ENCODE measurements at places on chromosomes 12 and 14. TPM values are rescaled to one million over a fixed set of nuclear protein-coding genes. Genes with fewer than 3 reads are reported as not detected.
A peak's percentile ranks its signal among the peaks of the same experiment; 100 is the strongest.

GRCh38 chr12:130573235-130573634 lies 142.9 kb downstream of the RIMBP2 start:
- no peaks in the 10 kb centered on the region for H3K4me1 ChIP-seq
- no peaks in the 10 kb centered on the region for H3K27me3 ChIP-seq
- H3K36me3 ChIP-seq, result no peaks in the 10 kb centered on the region
- no peak overlapping the region for H3K27ac ChIP-seq
- no peak overlapping the region for H3K4me3 ChIP-seq

GRCh38 chr12:22284871-22285270 lies 49.6 kb downstream of the ST8SIA1 start:
- peaks cover 9% of the 10 kb centered on the region for H3K4me1 ChIP-seq
- no peak overlapping the region for H3K4me3 ChIP-seq
- DNase-seq, result no peak

- H3K36me3 ChIP-seq, result no peaks in the 10 kb centered on the region
- H3K4me1 ChIP-seq, result peaks cover 39% of the 10 kb centered on the region
- no peaks in the 10 kb centered on the region for H3K27me3 ChIP-seq
- peak; percentile 83 for DNase-seq
- H3K27ac ChIP-seq, result peak overlapping the region; percentile 99
These were observed 3.6 kb downstream of the TNS2 start for GRCh38 chr12:53053218-53054111.

GRCh38 chr14:75361751-75362433 lies 65.9 kb upstream of the JDP2 start:
- no peaks in the 10 kb centered on the region for H3K36me3 ChIP-seq
- H3K4me1 ChIP-seq, result no peaks in the 10 kb centered on the region
- no peak overlapping the region for H3K4me3 ChIP-seq
- H3K27ac ChIP-seq, result peak overlapping the region; percentile 22

DNA sequence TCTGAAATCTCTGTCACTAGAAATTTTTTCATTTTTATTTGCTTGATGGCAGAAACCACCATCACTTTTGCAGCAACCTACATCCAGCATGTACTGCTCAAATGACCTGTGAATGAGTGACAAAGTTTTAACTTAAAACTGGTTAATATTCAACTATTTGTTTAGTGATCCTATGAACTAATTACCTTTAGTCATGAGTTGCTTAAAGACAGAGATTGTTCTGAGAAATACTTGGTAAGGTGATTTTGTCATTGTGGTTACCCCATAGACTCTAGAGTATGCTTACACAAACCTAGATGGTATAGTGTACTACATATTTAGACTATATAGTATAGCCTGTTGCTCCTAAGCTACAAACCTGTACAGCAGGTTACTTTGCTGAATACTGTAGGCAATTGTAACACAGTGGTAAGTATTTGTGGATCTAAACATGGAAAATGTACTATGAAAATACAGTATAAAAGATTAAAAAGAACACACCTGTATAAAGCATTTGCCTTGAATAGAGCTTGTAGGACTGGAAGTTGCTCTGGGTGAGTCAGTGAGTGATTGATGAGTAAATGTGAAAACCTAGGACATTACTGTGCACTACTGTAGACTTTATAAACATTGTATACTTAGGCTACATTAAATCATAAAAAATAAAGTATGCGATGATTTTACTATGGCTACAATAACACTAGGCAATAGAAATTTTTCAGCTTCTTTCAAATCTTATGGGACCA lies 256.6 kb upstream of the PPFIA2 start:
- H3K36me3 ChIP-seq, result no peaks in the 10 kb centered on the region
- H3K4me1 ChIP-seq, result no peaks in the 10 kb centered on the region
- H3K27me3 ChIP-seq, result no peaks in the 10 kb centered on the region

- H3K27ac ChIP-seq, result no peak overlapping the region
- H3K36me3 ChIP-seq, result no peaks in the 10 kb centered on the region
- H3K27me3 ChIP-seq, result no peaks in the 10 kb centered on the region
- no peaks in the 10 kb centered on the region for H3K4me1 ChIP-seq
These were observed 123.5 kb upstream of the ATF1 start for GRCh38 chr12:50640321-50640939.

GRCh38 chr12:68944296-68945076 lies 11.5 kb upstream of the CPM start:
- H3K36me3 ChIP-seq, result no peaks in the 10 kb centered on the region
- no peak overlapping the region for H3K4me3 ChIP-seq
- H3K27ac ChIP-seq, result no peak overlapping the region
- H3K4me1 ChIP-seq, result no peaks in the 10 kb centered on the region

The NUAK1 gene
- 20.2 TPM for total RNA-seq

DNA sequence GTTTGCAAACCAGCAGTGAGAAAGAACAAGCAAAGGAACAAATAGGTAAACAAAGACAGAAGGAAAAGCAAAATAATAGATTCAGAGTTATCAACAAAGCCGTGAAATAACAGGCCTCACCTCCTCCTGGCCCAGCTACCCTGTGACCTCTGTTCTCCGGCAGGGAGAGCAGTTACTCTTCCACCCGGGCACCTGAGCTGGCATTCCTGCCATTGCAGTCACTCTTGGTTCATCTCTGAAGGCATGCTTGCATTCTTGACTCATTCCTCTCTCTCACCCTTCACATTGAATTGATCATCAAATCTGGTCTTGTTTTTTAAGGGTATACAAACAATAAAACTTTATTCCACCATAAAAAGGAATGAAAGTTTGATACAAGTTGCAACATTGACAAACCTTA lies 95.1 kb downstream of the TTC8 start:
- H3K36me3 ChIP-seq, result no peaks in the 10 kb centered on the region
- H3K4me1 ChIP-seq, result no peaks in the 10 kb centered on the region
- no peaks in the 10 kb centered on the region for H3K27me3 ChIP-seq

The FBXL14 gene
- total RNA-seq, result 8.5 TPM

GRCh38 chr12:53232646-53233461 lies 845 bp upstream of the RARG start:
- H3K36me3 ChIP-seq, result no peaks in the 10 kb centered on the region
- peak overlapping the region; percentile 98 for H3K27ac ChIP-seq
- H3K4me1 ChIP-seq, result peaks cover 17% of the 10 kb centered on the region

DNA sequence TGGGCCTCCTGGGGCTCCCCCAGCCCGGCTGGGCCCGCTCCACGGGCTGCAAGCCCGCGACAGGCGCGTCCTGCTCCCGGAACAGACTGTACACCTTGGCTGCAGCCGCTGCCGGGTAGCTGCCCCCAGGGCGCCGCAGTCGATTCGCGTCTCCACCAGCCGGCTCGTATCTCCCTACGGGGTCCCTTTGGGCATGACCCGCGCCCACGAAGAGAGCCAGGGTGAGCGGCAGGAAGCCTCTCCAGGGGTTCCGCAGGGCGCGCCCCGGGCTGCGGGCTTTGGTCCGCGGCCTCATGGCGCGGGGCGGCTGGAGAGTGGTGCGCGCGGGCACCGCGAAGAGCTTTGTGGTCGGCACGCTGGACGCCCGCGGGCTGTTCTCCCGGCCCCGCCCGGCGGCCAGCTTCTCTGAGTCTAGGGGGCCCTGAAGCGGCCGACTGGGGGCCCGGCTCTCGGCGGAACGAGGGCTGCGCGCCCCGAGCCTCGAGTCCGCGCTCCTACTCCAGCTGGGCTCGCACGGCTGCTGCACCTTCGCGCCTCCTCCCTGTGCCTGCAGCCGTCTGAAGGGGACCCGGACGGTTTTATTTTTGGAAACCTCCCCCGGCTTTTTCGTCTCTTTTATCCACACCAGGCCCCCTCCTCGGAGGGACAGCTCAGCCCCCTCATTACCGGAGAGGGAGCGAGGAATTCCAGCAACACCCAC lies at the start of gene LTBP2:
TSS of gene LTBP2 (minus strand) at position 588 of the 700 bp plus-strand sequence. CDS start at position 295, 293 bp downstream.
- no peaks in the 10 kb centered on the region for H3K4me1 ChIP-seq
- peak within 1 kb of the TSS; percentile 79 for H3K4me3 ChIP-seq
- H3K27me3 ChIP-seq, result no peaks in the 10 kb centered on the region
- DNase-seq, result no peak
- H3K27ac ChIP-seq, result peak within 1 kb of the TSS; percentile 56

GRCh38 chr12:84329938-84330337 lies 582.7 kb downstream of the SLC6A15 start:
- no peaks in the 10 kb centered on the region for H3K27me3 ChIP-seq
- H3K4me1 ChIP-seq, result no peaks in the 10 kb centered on the region
- no peak overlapping the region for H3K27ac ChIP-seq
- H3K4me3 ChIP-seq, result no peak overlapping the region

DNA sequence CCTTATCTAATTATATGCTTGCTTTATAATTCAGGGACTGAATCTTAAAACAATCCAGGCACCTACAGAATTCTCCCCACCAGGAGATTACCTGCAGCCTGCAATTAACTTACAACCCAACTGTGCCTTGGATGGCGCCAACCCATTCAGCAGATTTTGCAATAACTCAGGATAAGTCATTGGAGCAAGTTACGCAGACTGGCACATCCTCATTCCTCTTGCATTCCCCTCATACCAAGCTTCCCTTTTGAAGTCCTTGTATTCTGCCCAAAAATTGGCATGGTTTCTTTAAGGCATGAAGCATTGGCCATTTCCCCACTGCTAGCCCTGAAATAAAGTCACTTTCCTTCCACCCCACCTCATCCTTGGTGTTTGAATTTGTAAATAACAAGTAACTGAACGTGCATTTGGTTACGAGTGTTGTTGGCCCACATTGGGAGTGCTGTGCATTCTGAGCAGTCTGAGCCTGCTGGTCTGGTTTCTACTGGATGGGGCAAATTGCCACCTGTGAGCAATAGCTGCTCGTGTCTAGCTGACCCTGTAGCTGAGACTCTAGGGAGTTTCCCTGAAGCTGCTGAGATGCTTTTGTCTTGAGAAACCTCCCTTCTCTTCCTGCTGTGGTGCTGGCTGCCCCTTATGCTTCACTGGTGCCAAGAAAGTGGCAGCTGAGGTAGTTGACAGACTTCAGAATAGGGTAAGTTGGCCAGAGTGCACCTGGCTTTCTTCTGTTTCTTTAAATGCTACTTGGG lies 99.2 kb upstream of the SCAF11 start:
- no peak overlapping the region for H3K27ac ChIP-seq
- H3K36me3 ChIP-seq, result no peaks in the 10 kb centered on the region
- H3K4me1 ChIP-seq, result no peaks in the 10 kb centered on the region
- H3K4me3 ChIP-seq, result no peak overlapping the region
- no peak for DNase-seq

The BCDIN3D gene
- total RNA-seq, result 2.2 TPM

DNA sequence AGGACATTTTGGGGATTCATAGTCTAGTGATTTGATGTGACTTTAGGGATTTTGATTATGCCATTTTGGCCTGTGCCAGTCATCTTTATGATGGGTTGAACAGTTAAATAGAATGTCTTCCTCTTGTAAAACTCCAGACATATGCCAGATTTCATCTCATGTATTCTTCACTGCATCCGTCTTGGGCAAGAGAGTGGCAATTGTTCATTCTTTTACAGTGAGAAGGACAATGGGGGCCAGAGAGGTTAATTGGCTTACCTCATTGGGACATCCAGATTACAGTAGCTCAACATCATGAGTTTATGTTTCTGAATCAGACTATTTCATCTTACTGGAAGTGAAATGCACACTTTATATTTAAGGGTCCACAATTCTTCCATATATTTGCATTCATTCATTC lies 108.2 kb upstream of the SLC38A2 start:
- H3K27me3 ChIP-seq, result no peaks in the 10 kb centered on the region
- no peaks in the 10 kb centered on the region for H3K36me3 ChIP-seq
- no peaks in the 10 kb centered on the region for H3K4me1 ChIP-seq

The RPS26 gene
- 572 TPM for total RNA-seq

- no peaks in the 10 kb centered on the region for H3K36me3 ChIP-seq
- no peak for DNase-seq
- H3K27ac ChIP-seq, result no peak overlapping the region
- H3K4me3 ChIP-seq, result no peak overlapping the region
- no peaks in the 10 kb centered on the region for H3K4me1 ChIP-seq
These were observed 78.0 kb downstream of the TTC6 start for GRCh38 chr14:37673439-37673838.

GRCh38 chr14:76736514-76736913 lies 24.8 kb upstream of the VASH1 start:
- H3K4me3 ChIP-seq, result no peak overlapping the region
- H3K27me3 ChIP-seq, result no peaks in the 10 kb centered on the region
- no peaks in the 10 kb centered on the region for H3K36me3 ChIP-seq
- H3K4me1 ChIP-seq, result no peaks in the 10 kb centered on the region

DNA sequence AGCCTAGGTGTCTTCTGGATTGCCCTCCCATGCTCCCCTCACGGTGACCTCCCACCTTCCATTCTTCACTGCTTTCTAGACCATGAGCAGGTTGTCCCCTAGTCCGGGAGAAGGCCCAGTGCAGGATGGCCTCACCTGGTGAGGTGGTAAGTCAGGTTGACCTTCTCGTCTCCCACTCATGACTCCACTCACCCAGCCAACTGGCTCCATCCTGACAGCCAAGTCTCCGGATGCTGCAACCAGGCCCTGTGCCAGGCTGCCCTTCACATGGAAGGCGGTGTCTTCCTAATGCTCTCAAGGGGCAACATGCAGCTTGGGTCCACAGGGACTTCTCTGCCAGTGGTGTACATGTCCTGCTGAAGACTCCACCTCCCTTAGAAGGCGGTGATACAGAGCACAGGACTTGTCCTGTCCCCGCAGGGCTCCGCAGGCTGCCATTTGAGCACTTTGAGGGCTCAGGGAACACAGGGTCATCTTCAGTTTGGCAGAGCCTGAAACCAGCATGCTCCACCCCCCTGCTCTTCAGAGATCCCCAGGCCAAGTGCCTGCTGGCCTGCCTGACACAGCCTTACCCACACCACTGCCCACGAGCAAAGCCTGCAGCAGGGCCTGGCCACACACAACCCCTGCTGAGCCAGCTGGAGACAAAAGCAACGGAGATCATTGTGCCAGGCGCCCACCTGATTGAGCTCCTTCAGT lies 25.4 kb downstream of the BATF start:
- H3K27ac ChIP-seq, result peak overlapping the region; percentile 12
- no peaks in the 10 kb centered on the region for H3K4me1 ChIP-seq
- H3K4me3 ChIP-seq, result no peak overlapping the region
- H3K27me3 ChIP-seq, result no peaks in the 10 kb centered on the region
- H3K36me3 ChIP-seq, result no peaks in the 10 kb centered on the region

GRCh38 chr12:1859643-1860042 lies 39.3 kb downstream of the LRTM2 start:
- H3K36me3 ChIP-seq, result no peaks in the 10 kb centered on the region
- no peak overlapping the region for H3K4me3 ChIP-seq
- no peak overlapping the region for H3K27ac ChIP-seq

The TAS2R13 gene
- total RNA-seq, result 5.9 TPM

The APOF gene
- total RNA-seq, result not detected

GRCh38 chr12:107337346-107338095 lies 244.2 kb upstream of the CRY1 start:
- no peak for DNase-seq
- no peaks in the 10 kb centered on the region for H3K27me3 ChIP-seq
- H3K36me3 ChIP-seq, result no peaks in the 10 kb centered on the region
- H3K4me1 ChIP-seq, result no peaks in the 10 kb centered on the region

GRCh38 chr14:93014058-93015023 lies 91.4 kb downstream of the CHGA start:
- no peak for DNase-seq
- no peak overlapping the region for H3K4me3 ChIP-seq
- peaks cover 9% of the 10 kb centered on the region for H3K4me1 ChIP-seq
- no peaks in the 10 kb centered on the region for H3K36me3 ChIP-seq

GRCh38 chr14:103243764-103244737 lies 90.0 kb upstream of the EIF5 start:
- DNase-seq, result no peak
- H3K27me3 ChIP-seq, result no peaks in the 10 kb centered on the region
- no peak overlapping the region for H3K4me3 ChIP-seq
- no peak overlapping the region for H3K27ac ChIP-seq
- H3K4me1 ChIP-seq, result no peaks in the 10 kb centered on the region
- H3K36me3 ChIP-seq, result no peaks in the 10 kb centered on the region

- DNase-seq, result no peak
- H3K4me1 ChIP-seq, result no peaks in the 10 kb centered on the region
- H3K27me3 ChIP-seq, result no peaks in the 10 kb centered on the region
- no peak overlapping the region for H3K4me3 ChIP-seq
- no peaks in the 10 kb centered on the region for H3K36me3 ChIP-seq
These were observed 93.4 kb downstream of the SLC41A2 start for GRCh38 chr12:104864668-104865067.

GRCh38 chr12:6228535-6229223 lies 28.5 kb downstream of the CD9 start:
- H3K4me1 ChIP-seq, result peaks cover 70% of the 10 kb centered on the region
- peak overlapping the region; percentile 95 for H3K27ac ChIP-seq
- no peaks in the 10 kb centered on the region for H3K27me3 ChIP-seq
- no peak overlapping the region for H3K4me3 ChIP-seq
- no peak for DNase-seq
